ENCODE measurements at places on chromosomes 4 and X.

DNA sequence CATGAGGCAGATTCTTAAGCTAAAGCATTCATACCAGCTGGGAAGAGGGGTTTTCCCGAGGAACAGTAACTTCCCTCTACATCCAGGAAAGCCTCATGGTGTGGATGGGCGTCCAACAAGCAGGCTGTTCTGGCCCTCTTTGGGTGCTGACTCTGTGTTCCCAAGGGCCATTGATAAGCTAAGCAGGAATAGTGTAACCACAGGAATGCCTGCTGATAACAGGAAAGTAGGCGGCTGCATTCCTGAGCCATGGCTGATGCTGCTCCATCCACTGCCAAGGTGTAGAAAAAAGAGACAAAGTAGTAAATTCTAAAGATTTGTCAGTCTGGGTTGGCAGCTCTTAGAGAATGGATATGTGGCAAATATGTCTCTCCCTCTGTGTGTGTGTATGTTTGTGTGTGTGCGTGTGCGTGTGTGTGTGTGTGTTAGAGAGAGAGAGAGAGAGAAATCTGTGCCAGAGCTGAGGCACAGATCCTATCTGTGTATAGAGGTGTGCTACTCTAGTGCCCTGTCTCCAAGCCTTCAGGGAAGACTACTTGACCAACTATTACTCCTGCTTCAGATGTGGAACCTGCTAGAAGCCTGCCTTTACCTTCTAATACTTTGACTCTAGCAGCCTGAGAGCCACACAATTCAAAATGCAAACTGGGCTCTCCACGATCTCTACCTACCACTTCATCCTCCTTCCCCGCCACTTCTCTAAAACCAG, 353.1 kb upstream of the NR3C2 start:
- no peak for DNase-seq

DNA sequence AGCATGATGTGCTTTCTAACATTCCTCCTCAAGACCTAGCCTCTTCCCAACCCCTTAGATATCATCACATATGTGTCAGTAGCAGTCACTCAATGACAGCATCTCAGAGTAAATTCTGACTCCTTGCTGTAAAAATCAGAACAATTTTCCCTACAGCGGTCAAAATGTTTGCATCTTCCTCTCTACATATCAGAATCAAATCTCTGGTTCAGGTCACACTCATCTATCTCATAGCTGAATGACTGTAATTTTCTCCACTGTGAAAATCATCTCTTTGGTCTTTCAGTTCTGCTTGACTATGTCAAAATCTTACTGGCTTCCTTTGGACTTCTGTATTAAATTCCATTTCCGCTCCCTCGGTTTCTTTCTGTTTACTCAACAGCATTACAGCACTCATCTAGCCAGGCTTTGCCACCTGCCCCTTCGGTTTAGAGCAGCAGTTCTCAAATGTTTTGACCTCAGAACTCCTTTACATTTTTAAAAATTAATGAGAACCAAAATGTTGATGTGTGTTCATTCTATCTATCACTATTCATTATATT, 57.3 kb downstream of the AGA start:
- DNase-seq, result no peak

DNA sequence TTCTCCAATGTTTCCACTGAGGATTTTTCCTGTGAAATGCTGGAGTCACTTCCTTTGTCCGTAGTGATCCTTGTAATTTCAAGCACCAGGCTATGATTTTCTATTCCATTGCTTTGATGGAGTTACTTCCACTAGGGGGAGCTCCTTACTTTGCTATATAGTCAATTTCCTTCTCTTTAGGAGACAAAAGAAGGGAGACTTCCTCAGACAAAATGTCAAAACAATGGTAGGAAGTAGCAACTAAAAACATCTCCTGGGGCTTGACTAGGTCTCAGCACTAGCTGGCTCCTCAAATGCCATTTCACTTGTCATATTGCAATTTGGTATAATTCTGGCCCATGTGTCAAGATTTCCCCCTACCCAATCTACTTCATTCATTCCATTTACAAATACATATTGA, 24.1 kb downstream of the ZCCHC12 start:
- no peak for DNase-seq

DNA sequence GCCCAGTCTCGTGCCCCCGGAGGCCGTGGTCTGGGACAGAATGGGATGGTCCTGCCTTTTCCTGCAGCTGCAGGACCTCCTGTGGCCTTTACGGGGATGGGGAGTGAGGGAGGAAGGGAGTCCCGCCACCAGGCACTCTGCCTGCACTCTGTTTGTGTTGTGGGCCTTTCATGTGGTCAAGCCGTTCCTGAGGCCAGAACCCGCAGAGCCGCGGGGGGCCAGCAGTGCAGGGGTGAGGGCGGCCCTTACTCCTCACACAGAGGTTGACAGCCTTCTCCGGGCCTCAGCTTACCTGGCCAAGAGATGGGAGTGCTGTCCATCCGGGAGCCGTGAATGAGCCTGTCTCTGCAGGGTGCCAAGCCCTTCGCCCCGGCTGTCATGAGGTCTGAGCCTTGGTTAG, 230.7 kb downstream of the AFAP1 start:
- no peak for DNase-seq

GRCh38 chr4:118825799-118826198, 10.1 kb downstream of the SEC24D start:
- DNase-seq, result no peak

- DNase-seq, result no peak
These were observed 270.1 kb upstream of the AGTR2 start for GRCh38 chrX:115900425-115900824.

DNA sequence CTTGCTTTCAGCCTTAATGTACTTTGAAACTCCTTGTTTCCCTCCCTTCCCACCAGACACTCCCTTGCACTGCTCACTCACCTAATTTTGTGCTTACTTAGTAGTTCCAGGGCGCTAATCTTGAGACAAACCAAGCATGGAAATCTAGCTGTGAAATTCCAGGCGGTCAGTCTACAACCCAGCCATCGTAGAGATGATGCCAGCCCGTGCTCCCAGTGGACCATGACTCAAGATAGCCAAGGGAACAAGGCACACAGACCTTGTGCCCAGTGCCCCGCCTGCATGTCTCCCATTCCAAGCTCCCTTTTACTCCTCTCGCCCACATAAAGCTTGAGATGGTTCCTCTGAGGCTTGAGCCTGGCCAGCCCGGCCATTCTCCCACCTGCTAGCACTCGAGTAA, 11.1 kb downstream of the TREX2 start:
- no peak for DNase-seq

DNA sequence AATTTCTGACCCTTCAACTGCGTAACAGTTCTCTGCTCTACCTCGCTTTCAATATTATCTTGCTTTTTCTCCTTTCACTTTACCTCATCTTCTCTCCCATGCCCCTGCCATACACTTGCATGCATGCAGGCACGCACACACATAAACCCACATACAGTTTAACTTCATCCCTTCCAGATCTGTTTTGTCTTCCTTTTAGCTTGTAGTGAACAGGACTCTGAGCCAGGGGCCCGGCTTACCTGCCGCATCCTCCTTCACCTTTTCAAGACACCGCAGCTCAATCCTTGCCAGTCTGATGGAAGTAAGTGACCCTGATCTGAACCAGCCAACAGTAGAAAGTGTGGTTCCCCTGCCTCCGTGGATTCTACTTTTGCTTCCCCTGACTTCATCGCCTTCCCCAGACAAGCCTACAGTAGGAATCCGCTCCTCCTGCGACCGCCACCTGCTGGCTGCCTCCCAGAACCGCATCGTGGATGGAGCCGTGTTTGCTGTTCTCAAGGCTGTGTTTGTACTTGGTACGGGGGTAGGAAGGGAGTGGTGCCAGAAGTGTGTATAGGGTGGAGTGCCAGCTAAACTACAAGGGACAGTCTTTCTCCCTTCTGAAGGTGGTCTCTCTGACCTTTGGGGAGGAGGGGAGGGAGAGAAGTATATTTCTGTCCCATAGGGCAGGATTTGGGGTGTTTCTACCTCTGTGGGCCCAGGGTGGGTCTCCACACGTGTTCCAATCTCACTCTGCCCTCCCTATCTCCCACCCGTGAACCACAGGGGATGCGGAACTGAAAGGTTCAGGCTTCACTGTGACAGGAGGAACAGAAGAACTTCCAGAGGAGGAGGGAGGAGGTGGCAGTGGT, 10.7 kb downstream of the MED12 start:
- peak; percentile 72 for DNase-seq

GRCh38 chr4:186932631-186933187, 209.1 kb upstream of the FAT1 start:
- no peak for DNase-seq

GRCh38 chrX:45007598-45007997, 134.6 kb downstream of the KDM6A start:
- DNase-seq, result no peak

- DNase-seq, result no peak
These were observed 82.4 kb upstream of the KLF3 start for GRCh38 chr4:38581426-38582106.

DNA sequence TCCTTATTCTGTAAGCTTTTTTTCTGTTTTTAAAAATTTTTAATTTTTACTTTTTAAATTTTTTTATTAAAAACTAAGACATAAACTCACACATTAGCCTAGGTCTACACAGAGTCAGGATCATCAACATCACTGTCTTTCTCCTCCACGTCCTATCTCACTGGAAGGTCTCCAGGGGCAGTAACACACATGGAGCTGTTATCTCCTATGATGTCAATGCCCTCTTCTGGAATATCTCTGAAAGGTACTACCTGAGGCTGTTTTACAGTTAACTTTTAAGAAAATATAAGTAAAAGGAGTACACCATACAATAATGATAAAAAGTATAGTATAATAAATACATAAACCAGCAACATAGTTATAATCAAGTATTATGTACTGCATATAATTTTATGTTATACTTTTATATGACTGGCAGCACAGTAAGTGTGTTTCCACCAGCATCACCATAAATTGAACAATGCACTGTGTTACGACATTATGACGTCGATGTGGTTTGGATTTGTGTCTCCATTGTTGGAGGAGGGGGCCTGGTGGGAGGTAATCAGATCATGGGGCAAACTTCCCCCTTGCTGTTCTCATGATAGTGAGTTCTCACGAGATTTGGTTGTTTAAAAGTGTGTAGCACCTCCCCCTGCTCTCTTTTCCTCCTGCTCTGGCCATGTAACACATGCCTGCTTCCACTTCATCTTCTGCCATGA, 21.3 kb downstream of the IL15 start:
- no peak for DNase-seq

DNA sequence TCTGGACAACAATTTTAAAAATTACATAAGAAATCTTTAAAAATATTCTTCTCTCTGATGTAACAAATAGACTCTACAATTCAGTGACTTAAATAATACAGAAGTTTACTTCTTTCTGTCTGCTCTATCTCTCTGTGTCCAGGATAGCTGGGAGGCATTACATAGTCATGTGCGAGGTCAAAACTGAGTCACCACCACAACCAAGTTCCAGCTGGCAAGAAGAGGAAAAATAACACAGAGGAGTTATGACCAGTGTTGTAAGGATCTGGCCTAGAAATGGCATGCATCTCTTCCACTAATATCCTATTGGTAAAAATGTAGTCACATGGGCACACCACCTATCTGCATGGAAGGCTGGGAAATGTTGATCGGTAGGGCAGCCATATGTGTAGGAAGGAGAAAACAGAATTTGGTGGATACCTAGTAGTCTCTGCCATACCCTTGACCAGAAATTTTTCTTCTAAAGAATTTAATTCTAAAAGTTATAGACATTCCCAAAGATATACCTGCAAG, 39.4 kb upstream of the WDFY3 start:
- DNase-seq, result no peak

GRCh38 chr4:84597450-84597849, 14.5 kb downstream of the CDS1 start:
- no peak for DNase-seq

GRCh38 chr4:31020363-31020762, 300.2 kb downstream of the PCDH7 start:
- no peak for DNase-seq

- no peak for DNase-seq
These were observed 960 bp downstream of the TRPC3 start for GRCh38 chr4:121950680-121951520.

- no peak for DNase-seq
These were observed 67.6 kb upstream of the SLC7A3 start for GRCh38 chrX:70998411-70999027.

DNA sequence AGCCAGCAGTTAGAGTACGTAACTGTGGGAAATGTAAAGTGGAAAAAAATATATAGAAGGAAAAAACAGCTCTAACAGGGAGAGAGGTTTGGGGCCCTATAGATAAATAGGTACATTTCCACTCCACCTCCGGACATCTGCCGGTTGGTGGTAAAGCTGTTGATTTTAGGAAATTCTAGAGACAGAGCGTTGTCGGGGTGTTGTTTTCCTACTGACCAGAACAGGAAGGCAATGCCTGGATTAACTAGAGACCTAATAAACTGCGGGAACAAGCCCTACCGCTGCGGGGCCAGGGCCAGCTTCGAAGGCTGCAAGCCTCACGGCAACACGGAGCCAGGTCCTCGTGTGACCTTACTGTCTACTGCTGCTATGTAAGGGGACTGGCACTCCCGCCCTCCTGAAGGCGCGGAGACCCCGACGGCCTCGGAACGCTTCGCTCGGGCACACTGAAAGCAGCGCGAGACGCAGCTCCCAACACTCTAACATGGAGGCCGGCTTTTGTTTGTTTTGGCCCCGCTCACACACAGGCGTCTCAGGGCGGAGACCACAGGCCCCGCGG, 702 bp upstream of the CDKN2AIP start:
- DNase-seq, result no peak

DNA sequence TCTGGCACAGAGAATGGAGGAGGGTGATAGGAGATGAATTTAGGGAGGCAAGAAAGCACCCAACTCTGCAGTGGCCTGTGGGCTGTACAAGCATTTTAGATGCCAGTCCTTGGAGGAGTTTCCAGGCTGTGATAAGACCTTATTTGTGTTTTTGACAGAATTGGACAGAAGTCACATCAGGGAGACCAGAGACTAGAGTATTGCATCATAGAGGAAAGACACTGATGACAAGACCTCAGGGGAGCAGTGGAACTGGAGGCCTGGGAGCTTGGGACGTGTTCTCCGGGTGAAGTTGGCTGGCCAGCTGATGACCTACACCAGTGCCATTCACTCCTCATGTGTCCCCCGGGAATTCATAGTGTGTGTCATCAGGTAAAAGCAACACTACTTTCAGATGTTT, 284.0 kb upstream of the ZFP42 start:
- no peak for DNase-seq

DNA sequence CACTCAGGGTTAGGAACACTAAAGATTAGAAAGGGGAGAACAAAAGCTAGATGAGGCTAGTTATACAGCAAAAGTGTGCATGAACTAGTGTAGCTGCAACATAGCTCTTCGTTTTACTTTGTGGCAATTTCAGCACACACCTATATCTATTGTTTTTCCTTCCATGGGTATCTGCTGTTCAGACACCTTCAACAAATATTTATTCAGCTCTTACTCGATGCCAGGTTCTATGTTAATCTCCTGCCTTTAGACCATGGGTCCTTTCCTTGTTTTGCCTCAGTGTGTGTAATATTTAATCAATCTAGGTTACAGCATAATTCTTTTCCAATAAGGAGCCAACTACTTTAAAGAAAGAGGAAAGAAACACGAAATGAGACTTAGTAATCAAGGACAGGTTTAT, 10.4 kb upstream of the FAM9A start:
- no peak for DNase-seq

DNA sequence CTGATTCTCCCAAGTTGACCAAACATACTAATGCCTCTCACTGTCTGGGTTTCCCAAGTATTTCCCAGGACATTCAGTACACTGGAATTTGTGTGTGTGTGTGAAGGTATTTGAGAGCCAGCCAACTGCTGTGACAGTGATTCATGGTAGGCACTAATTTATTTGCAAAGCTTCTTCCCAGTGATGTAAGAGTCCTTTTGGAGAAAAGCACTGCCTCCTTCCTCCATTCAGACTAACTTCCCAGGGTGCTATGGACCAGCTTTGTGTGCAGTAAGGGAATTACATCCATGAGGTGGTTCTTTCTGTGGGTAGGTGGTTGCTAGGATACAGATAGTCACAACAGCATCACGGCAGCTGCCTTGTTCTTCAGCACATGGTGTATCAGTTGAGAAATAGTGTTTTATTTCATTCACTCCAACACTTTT, 8.7 kb downstream of the EGF start:
- no peak for DNase-seq
